ENCODE measurements at places on chromosomes 12 and 14.

DNA sequence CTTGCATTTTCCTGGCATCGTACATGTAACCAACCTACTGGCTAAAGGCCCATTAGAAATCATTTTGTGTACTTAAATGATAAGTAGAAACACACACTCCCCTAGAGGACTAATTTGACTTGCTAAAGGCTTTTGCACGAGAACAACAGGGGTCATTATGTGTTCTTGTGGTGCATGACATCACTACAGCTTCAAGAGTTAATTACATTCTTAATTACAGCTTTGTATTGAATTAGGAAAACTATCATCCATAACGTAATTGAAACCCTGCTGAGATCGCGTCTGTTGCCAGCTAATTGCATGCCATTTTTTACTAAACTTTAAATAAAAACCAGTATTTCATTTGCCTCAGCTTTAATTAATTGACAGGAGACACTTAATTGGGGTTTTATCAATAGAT lies 51.4 kb downstream of the TMEM132C start:
- DNase-seq, result no peak

GRCh38 chr12:52082026-52082668 lies 2.6 kb downstream of the SMIM41 start:
- DNase-seq, result no peak

GRCh38 chr12:98280152-98280551 lies 235.2 kb upstream of the TMPO start:
- no peak for DNase-seq

GRCh38 chr12:125038976-125039625 lies 26.1 kb upstream of the AACS start:
- DNase-seq, result no peak

GRCh38 chr12:80625051-80625450 lies 82.4 kb upstream of the MYF6 start:
- no peak for DNase-seq

DNA sequence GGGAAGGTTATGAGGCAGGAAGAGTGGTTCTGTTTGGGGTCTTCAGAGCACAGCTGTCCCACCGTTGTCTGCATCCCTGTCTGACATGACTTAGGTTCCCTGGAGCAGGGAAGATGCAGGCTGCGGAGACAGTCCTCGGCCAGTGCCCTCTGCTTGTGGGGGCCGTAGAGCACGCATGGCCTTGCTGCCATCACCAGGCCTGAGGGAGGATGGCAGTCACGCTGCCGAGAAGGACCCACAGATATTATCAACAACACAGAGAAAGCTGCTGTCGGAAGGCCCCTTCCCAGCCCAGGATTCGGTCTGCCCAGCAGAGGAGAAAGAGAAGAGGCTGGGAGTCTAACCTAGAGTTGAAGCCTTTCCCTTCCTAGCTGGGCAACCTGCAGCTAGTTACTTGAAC lies 35.0 kb downstream of the ERH start:
- peak; percentile 79 for DNase-seq

DNA sequence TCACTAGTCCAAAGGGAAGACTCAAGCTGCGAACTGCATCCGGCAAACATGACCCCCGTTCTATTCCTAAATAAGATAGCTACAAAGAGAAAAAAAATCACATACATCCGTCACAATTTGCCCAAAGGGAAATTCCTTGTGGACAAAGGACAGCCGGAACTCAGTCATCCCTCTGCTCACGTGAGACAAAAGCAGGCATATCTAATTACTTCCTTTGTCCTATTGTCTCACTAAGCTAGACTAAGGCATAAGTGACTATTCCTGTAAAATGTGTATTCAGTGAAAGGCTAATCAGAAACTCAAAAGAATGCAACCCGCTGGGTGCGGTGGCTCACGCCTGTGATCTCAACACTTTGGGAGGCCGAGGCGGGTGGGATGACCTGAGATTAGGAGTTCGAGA lies 27.2 kb upstream of the NINJ2 start:
- DNase-seq, result no peak

GRCh38 chr12:125424909-125425308 lies 359.7 kb downstream of the AACS start:
- no peak for DNase-seq

- peak; percentile 57 for DNase-seq
These were observed 3.4 kb upstream of the DHH start for GRCh38 chr12:49098035-49098451.

- peak; percentile 37 for DNase-seq
These were observed 560 bp downstream of the LGALS3 start for GRCh38 chr14:55129428-55130195.

DNA sequence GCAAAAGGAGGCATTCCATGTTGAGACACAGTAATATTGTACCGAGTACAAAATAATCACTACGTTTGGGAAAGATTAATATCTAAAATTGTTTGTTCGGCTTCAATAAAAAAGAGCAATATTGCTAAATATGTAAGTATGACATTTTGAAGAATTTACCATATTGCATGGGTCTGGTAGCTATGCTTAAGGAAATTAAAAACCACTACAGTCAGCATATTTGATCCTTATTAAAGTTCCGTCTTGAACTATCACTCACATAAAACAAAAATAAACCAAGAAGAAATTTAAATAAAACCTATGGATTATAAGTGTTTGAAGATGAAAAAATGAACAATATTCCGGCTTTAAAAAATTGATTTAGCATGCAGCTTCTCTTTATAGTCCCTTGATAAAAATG lies 63.8 kb downstream of the SETD3 start:
- DNase-seq, result no peak

- no peak for DNase-seq
These were observed 36.6 kb downstream of the TC2N start for GRCh38 chr14:91830777-91831176.

DNA sequence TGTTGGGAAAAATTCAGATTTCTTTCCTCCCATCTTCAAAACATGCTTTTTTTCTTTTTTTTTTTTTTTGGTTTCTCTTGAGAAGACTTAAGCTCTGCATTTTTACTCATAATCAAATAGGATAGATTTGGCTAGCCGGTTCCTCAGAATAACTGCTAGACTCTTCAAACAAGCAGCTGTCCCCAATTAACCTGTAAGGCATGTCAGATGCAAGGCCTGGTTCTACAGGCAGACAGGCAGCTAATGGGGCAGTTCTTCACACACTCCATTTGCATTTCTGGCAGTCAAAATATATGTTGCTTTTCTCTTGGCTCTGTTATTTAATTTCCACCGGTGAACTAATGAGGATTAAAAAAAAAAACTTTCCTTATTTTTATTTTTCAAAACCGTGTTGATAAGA lies 228.0 kb upstream of the ATP2B1 start:
- DNase-seq, result no peak

DNA sequence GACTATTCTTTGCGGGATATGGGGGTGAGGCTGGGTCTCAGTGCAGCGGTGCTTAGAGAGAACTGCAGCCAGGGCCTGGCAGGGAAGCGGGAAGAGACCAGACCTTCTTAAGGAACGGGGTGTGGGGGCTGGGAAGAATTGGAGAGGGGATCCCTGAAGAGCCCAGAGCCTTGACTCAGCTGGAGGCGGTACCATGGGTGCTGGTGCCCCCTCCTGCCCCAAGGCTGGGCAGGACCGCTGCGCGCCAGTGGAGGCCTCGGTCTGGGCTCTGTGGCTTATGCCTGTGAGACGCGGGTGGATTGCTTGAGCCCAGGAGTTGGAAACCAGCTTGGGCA lies 1.3 kb upstream of the RNU7-1 start:
- DNase-seq, result no peak

GRCh38 chr14:35687335-35687939 lies 121.7 kb downstream of the RALGAPA1 start:
- DNase-seq, result peak; percentile 66

DNA sequence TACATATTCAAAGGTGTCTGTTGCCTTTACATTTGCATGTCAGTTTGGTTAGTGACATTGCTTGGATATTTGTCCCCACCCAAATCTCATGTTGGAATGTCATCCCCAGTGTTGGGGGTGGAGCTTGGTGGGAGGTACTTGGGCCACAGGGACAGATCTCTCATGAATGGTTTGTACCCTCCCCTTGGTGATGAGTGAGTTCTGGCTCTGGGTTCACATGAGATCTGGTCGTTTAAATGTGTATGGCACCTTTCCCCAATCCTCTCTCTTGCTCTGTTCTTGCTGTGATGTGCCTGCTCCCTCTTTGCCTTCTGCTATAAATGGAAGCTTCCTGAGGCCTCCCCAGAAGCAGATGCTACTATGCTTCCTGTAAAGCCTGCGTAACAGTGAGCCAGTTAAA lies 207.9 kb upstream of the DIO3 start:
- no peak for DNase-seq

- no peak for DNase-seq
These were observed 179.0 kb downstream of the SLC41A2 start for GRCh38 chr12:104779134-104779533.

GRCh38 chr14:103085106-103086091 lies 1.4 kb downstream of the LBHD2 start:
- DNase-seq, result no peak

DNA sequence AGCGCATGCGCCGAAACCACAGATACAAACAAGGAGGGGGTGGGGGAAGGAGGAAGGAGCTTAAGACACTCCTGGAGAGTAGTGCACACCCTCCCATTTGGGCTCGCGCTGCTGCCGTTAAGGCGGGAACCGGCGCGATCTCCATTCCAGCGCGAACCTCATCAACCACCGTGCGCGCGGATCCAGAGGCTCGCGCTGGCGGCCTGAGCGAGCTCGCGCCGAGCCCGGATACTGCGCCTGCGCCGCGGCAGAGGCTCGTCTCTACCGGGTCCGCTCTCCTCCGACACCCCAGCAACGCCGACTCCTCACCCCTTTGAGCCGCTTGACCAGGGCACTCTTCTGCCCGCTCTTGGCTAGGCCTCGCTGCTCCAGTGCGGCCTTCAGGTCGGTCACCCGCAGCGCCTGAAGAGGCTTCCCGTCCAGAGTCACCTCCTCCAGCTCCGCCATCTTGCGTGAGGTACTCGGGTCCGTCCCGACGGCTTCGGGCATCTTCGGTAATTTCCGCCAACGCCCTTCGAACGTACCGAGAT lies at the start of gene ACIN1:
Gene ACIN1 (minus strand): TSS at position 471 of the 530 bp plus-strand sequence. CDS start 24 bp downstream, at position 447.
- peak; percentile 89 for DNase-seq

DNA sequence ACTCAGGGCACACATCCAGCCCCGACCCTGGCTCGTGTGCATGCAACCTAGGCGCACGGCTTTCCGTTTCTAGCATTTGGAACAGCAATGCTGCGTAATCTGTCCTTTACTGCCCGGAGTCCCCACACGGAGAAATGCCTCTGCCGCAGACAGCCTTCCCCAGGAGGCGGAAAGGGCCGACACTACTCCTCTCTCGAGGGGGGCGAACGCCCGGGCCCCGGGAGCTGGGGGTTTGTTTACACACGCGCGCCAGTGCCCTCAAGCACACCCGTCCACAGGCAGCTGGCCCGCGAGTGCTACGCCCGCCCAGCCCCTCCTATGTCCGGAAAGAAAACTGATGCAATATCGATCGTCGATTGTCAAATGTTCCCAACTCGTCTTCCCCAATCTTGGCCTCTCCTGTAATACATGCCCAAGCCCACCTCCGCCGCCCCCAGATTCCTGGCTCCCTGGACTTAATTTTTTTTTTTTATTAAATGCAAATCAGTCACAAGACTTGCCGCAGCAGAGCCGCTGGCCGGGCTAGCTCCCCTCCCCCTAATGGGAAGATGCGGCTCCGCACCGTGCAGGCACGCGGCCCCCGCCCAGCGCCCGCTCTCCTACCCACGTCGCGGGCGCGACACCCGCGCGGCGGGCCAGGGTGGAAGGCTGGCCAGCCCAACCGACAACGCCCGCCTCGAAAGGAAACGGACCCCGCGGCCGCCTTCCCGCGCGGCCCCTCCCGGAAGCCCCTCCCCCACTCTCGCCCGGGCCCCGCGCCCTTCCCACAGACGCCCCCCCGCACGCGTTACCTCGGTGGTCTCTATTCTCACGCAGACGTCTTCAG lies 642 bp downstream of the SLC38A2 start:
- DNase-seq, result peak; percentile 70

GRCh38 chr12:70049596-70050360 lies 193.5 kb upstream of the CNOT2 start:
- no peak for DNase-seq

DNA sequence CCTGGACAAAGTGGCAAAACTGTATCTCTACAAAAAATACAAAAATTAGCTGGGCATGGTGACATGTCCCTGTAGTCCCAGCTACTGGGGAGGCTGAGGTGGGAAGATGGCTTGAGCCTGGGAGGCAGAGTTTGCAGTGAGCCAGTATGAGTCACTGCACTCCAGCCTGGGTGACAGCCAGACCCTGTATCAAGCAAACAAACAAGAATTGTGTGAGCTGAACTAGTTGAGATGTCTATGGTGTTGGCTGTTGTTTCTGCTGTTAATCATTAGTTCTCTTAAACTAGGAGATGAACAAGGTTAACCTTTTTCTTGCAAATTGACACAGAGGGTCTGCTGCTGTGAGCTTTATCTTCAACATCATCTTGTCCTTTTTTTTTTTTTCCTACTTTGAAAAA lies 23.6 kb downstream of the RASSF3 start:
- DNase-seq, result no peak

DNA sequence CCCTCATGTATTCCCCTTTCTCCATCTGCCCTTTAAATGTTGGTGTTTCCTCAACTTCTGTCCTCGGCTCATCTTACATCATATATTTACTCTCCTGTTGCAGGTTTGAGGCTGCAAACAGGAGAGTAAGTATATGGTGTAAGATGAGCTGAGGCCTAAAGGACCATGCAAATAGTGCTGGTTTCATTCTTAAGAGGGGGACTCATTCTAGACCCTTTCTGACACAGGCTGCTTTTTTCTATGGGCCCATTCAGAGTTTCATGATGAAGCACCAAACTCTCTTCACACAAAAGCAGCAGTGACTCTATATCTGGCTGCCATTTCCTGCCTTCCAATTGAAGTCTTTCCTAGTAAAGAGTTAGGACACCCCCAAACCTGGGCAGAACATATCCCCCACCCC lies 218.5 kb downstream of the PHLDA1 start:
- DNase-seq, result no peak

GRCh38 chr12:102769323-102769916 lies 147.6 kb downstream of the PAH start:
- peak; percentile 80 for DNase-seq

DNA sequence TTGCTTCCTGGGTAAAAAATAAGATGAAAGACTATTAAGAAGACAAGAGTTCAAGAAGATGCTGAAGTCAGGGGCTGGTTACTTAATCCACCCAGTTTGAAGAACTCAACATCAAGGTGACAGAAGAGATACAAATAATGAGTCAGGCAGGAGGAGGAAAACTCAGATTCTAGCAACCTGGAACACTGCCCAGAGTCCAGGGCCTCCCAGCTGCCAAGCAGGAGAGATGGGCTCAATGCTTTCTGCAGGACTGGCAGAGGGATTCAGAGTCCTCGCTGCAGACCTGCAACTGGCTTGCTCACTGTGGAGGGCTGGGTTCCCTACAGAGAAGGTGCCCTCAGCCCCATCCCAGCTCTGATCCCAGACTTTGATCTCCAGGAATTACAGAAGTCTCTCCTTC lies 28.6 kb upstream of the CEBPE start:
- no peak for DNase-seq

Measured in Ammon's horn (tissue), 1 donor.